ENCODE measurements at places on chromosomes 7 and 10.

DNA sequence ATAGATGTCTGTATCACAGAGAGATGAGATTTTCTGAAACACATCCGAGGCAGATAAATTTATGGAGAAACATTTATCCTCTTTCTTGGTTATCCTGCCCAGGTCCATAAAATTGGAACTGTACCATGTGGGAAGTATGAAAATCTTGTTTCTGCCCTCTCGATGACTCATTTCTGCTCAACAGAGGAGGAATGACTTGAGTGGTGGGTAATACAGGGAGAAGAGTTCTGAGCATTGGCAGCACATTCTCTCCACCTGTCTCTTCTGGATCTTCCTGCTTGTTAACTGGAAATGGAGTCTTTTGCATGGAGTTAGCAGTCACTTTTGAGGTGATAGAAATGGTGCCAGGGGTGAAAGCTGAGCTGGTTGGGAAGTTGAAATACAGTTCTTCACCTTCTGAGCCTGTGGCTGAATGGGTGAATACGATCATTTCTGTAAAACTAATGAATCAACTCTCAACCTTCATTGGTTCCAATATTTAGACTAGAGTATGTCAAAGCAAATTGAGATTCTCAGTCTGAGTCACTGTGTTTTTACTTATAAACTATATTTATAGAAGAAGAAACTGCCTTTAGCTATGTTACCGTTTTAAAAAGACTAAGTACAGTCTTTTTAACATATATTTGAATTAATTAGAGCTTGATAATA is 945.5 kb downstream of the SORCS3 start:
- DNase-seq: no peak

GRCh38 chr7:69710768-69711438 is 112.6 kb downstream of the AUTS2 start:
- no peak for DNase-seq

GRCh38 chr10:113061054-113061430 is 111.0 kb downstream of the TCF7L2 start:
- DNase-seq: no peak

- no peak for DNase-seq
Measured at GRCh38 chr10:49283491-49283890, 15.5 kb upstream of the C10orf71 start.

DNA sequence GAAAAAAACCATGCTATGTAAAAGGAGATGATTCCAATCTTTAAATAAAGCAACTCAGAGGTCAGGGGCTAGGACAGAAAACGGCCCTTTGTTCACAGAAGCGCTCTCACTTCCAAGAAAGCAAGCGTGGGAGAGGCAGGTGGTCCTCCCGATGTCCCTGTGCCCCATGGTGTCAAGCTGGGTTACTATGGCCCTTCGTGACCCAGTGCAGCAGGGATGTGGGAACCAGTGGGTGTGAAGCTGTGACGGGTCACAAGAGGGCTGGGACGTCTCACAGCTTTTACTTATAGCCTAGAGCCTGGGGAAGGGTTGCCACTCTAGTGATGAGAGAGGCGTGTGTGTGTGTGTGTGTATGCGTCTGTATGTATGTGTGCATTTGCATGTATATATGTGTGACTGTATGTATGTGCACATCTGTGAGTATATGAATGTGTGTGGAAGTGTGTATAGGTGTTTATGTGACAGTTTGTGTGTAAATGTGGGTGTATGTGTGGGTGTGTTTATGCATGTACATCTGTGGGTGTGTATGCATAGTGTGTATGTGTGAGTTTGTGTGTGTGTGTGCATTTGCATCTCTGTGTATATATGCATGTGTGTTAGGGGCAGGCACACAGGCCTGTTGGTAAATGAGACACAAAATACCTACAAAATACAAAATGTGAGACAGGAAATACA is 25.2 kb downstream of the HTRA1 start:
- DNase-seq: no peak

GRCh38 chr7:149870701-149871483 is 2.9 kb upstream of the ATP6V0E2 start:
- no peak for DNase-seq

DNA sequence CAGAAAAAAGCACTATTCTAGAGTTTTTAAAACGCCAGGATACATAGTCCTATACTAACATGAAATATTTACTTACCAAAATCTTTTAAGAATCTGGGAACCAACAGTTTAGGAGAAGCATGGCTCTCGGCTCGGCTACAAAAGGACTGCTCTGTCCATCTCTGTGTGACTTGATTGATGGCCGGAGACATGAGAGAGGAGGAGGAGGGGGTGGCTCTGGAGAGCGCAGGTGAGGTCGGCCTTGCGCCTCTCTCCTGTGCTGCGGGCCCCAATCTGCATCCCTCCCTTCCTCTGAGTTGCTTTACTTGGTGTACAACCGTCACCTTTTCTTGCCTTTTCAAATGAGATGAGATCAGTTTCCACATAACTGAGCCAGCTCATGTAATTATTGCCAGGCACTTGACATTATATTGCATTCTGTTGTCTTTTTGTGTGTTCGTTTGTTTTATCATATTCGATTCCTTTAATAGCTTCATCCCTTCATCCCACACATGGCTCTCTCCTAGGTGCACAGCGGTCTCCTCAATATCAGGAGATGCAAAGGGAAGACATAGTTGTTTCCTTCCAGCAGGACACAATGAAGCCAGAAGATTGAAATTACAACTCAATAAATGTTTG is 87.8 kb upstream of the KLF6 start:
- DNase-seq: no peak

GRCh38 chr7:158375034-158375433 is 212.6 kb downstream of the PTPRN2 start:
- no peak for DNase-seq

GRCh38 chr7:151451626-151452571 is 12.0 kb upstream of the CRYGN start:
- no peak for DNase-seq

GRCh38 chr10:112304267-112304859 is 21.2 kb downstream of the TECTB start:
- DNase-seq: no peak

DNA sequence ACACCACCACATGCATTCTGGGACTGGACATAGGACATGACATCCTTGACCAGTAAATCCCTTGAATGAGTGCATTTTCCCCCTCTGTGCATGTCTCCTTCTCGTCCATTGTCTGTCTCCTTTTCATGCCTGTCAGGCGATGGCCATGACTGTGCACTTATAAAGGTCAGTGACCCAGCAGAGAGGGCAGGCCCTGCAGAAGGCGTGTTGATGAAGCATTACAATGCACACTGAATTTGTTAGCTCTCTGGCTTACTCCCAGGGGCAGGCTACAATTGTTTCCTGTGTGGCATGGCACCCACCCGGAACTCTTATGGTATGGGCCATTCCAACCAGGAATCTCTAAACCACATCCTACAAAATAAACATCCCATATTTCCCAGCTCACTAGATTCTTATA is 71.1 kb downstream of the SAMD9 start:
- no peak for DNase-seq

GRCh38 chr7:23377134-23377533 is 78.0 kb downstream of the MALSU1 start:
- no peak for DNase-seq

GRCh38 chr10:58913717-58914116 is 262.7 kb upstream of the PHYHIPL start:
- DNase-seq: no peak

DNA sequence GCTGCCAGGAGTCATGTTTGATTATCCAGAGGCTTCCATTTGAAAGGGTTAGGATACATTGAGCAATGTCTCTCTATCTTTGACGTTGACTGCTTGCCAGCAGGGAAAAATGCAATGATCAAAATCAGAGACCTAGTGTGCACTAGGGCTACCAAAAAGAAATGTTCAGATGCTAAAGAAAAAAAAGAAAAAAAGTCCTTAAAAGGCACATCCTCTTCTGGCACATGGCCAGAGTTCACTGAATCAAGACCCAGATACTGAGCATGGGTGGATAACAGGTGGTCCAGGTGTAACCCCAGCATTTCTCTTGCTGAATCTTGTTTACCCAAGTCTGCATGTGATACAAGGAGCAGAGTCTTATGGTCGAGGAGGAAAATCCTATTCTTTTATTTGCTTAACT is 899.3 kb downstream of the SORCS3 start:
- DNase-seq: no peak

DNA sequence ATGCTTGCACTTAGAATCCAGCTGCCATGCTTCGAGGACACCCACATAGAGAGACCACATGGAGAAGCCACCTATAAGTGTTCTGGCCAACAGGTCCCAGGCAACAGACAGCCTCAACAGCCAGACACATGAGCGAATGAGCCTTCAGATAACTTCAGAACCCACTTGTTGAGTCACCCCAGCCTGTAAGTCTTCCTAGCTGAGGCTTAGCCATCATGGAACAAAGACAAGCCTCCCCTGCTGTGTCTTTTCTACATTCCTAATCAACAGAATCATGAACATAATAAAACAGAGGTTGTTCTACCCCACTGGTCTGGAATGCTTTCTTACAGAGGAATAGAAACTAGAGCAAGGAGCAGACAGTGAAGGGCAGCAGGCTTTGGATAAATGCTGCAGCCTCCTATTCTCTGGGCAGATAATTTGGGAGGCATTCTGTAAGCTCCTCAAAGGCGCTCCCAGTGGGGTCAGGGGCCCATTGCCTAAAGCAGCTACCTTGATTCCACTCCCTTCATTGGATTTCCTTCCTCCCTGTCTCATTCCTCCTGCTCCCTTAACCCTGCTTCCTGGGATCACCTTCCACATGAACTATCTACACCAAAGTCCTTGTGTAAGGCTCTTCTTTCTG is 4.6 kb downstream of the TLL2 start:
- DNase-seq: no peak

- no peak for DNase-seq
Measured at GRCh38 chr10:130924138-130924819, 387.2 kb downstream of the TCERG1L start.

DNA sequence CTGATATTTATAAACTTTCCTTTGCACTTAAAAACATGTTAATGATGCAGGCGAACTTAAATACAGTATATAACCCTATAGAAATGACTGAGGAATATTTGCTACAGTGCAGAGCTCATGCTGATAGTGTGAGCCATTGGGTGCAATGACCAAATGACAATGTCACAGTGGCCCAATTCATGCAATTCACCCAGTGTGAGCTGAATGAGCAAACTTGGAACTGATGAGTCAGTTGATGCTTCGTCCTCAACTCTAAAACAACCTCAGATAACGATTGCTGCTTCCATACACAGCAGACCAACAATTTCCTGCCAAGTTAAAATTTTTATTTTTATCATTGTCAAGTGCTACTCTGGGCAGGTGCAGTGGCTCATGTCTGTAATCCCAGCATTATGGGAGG is 12.1 kb upstream of the ZC3HAV1L start:
- no peak for DNase-seq

GRCh38 chr10:84542522-84543490 is 214.4 kb downstream of the CCSER2 start:
- DNase-seq: no peak

DNA sequence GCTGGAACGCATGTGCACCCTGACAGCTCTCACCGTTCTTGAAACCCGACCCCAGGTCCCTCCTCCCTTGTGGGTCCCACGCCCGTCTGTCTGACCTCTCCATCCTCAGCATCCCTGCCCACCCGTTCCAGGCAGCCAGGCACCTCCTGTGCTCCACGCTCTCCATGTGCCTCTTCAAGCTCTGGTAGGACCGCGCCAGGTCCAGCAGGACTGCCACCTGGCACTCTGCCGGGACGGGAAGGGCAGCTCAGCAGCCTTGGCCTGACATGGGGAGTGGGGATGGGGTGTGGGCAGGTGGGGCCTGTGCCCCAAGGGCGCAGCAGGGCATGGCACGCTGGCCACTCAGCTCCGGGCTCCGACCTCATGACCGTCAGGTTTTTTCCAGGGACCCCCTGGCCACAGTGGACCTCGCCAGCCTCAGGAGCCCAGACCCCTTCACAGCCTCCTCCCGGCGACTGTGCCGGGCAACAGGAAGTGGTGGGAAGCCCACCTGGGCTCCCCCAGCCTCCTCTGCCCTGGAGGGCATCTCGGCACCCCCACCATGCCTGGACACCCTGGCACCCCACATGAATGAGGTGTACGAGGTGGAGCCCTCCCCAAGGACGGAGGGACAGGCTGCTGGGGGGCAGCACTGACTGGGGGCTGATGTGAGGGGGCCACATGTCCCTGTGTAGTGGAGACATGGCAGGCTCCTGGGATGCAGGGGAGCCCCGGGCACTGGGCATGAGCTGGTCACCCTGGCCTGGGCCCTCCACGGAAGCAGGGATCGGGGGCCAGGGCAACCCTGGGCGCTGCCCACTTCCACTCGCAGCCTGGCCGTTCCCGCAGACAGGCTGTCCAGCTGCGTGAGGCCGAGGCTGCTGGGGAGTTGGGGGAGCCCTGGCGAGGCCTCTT is 25.1 kb upstream of the NKX6-2 start:
- no peak for DNase-seq

- no peak for DNase-seq
Measured at GRCh38 chr7:91953618-91954017, 13.0 kb downstream of the AKAP9 start.

DNA sequence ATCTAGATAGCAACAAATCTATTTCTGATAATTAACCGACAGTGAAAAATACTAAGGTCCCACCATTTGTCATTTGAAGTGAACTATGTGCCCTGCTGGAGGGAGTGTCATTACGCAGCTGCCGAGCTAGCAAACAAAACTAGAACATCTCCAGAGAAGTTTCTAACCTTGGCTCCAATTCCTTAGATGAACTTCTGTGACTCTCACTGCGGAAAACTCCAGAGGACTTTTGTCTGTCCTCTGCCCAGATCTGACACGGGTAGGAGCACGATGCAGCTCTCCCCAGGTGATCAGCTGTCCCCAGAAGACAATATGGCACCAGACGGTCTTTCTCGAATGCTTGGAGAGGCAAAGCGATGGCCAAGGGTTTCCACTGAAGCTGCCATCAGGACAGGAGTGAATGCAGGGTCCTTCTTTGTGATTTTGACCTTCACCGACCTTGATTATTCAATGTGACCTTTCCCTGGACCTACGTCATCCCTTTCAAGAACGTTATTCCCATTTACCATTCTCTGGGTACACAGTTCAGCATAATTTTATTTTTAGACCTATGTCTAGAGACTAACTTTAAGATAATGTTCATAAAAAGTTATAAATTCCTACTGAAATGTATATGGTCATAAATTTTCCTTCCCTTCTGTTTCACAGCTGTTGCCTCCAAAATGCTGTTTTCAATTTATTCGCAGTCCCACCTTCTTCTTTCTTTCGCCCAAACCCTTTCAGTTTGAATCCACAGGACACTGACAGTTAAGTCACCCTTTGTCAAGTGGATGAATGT is 116.7 kb upstream of the C7orf33 start:
- DNase-seq: no peak

DNA sequence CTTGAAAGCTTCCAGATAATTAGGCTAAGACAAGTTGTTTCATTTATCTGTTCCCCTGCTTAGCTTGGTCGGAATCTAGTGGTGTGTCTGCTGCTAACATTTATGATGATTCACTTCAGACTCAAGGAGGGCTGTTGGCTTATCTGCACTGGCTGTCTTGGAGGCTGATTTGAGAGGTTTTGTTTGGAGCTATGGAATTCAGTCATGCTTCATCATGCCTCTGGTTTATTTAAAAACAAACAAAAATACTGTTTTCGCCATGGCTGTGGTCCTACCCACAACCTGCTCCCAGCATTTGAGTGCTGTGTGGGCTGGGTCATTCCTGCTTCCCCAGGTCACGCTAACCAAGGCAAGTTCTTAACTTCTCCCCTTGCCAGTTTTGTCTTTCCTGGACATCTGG is 11.7 kb upstream of the ARPC1B start:
- DNase-seq: no peak

- no peak for DNase-seq
Measured at GRCh38 chr10:133166504-133166827, 6.4 kb downstream of the KNDC1 start.

Measured in stimulated activated CD4-positive, alpha-beta T cell treated with anti-CD3 and anti-CD28 coated beads, Interleukin-1b, Interleukin-23, amount 100 ng/mL, for 4 hours (primary cell).